Stimulated activated CD4-positive, alpha-beta T cell treated with anti-CD3 and anti-CD28 coated beads, Interleukin-15, amount 100 ng/mL, for 48 hours (primary cell): ENCODE measurements at places on chromosomes 6 and 20.

GRCh38 chr6:20751293-20751935 is 217.2 kb downstream of the CDKAL1 start:
- no peak for DNase-seq

DNA sequence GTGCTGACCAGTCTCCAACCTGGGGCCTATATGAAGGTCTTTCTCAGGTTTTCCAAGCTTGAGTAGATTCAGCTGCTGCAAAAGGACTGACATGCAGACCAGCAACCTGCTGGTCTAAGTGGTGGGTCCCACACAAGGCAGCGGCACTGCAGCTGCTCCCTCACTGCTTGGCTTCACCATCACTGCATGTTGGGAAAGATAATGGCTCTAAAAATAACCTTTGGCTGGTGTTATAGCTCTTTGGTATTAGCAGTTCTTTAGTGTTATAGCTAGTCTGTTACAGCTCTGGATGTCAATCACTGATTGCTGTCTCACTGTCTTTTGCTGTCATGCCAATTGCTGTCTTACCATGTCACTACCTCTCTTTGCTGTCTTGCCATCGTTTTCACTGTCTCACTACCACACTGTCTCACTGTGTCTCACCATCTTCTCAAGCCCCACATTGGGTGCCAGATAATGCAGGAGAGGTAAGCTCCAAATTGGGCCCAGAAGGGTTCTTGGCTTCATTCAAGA is 726.4 kb downstream of the TENT5A start:
- DNase-seq = no peak

GRCh38 chr6:157753291-157753690 is 69.8 kb upstream of the SNX9 start:
- no peak for DNase-seq

DNA sequence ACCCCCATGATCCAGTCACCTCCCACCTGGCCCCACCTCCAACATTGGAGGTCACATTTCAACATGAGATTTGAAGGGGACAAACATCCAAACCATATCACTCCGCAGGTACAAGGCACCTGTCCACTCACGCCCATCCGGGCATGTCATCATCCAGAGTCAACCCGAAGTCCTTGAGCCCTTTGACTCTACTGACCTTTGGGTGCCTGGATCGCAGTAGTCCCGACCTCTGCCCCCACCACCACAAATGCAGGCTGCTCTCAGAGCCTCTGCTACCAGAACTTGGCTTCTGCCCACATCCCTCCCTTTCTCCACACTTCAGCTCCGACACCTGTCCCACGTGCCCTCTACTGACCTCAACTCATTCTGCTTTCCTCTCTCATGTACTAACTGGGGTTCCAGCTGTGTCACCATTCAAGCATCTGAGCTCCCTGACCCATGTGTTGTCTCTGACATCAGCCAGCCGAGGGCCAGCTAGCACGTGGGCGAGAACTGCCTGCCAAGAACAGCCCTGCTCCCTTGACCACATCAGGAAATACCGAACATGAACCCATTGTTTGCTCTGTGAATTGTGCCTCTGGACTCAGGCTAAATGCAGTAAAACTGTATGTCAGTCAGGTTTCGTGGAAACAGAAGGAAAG is 498.3 kb upstream of the SULF2 start:
- no peak for DNase-seq

DNA sequence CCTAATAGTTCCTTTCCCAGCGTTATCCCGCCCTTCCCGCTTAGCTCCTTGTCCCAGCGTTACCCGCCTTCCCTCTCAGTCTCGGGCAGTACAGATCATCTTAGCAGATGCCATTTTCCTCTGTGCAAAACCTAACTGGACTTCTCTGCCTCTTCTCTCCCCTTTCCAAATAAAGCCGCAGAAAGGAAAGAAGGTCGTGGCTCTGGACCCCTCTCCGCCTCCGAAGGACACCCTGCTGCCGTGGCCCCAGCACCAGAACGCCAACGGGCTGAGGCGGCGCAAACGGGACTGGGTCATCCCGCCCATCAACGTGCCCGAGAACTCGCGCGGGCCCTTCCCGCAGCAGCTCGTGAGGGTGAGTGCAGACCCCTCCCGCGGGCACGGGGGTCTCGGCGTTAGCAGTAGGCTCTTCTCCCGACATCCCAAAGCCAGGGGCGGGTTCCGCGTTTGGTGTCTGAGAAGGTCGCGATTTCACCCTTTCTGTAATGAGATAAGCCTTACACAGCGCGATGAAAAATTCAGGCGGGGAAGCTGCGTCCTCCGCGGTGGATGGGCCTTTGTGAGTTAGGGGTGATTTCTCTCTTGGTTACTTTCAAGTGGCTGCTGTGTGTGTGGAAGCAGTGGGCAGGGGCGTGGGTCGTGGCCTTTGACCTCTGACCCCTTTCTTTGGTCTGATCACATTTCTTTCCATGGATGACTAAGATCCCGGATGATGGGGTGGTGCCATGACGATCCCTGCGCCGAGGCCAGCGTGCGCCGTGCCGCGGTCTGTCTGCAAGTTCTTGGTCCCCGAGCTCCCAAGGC is 292.7 kb downstream of the TAF4 start:
- DNase-seq = no peak
